ENCODE measurements at places on chromosomes 4 and X. TPM values are rescaled to one million over a fixed set of nuclear protein-coding genes. Genes with fewer than 3 reads are reported as not detected.

GRCh38 chrX:115970718-115971117, 199.8 kb upstream of the AGTR2 start:
- DNase-seq: no peak
- H3K36me3 ChIP-seq: no peaks in the 10 kb centered on the region
- H3K27me3 ChIP-seq: peaks cover 4% of the 10 kb centered on the region
- H3K27ac ChIP-seq: no peak overlapping the region
- no peaks in the 10 kb centered on the region for H3K4me1 ChIP-seq

DNA sequence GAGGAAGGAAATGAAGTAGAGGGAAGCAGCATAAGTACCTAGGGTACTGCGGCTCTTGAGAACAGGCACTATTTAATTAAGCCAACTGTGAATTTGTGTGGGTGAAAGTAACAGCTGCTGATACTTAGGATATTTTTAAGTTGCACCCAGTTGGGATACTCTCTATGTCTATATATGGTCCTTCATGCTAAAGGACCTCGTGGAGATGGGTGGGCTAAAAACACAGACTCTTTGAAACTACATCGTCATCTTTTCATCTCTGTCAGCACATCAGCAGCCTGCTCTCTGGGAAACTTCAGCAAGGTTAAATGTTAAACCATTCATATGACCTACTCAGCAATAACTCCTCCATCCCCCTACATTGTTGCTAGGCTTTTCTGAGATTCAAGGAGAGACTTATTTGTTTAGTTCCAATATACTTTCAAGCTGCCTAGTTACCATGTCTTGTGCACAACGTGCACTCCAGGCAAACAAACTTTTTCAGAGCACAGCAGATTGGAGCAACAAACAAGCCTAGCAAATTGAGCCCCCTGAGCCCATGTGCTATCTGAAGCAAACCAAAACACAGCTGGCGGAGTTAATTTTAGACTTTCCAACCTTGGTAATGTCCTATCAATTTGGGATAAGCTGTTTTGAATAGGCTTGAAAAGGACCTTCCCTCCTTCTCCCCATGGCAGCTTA, 6.2 kb upstream of the MOB1B start:
- DNase-seq: no peak
- H3K36me3 ChIP-seq: no peaks in the 10 kb centered on the region
- no peaks in the 10 kb centered on the region for H3K4me1 ChIP-seq
- no peaks in the 10 kb centered on the region for H3K27me3 ChIP-seq

DNA sequence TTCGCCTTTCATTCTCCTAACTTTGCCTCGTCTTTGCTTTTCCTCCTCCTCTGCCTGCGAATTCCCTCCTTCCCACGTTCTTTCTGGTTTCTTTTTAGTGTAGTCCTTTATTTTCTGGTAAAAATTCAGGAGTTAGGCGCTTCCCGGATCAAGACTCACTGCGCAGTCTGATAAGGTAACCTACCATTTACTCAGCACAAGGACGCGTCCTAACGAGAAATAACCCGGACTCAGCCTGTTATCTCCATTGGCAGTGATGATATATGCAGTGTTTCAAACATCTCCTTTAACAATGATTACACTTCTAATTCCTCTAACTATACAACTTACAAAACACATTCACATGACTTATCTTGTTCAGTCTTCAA, 357 bp upstream of the ETNPPL start:
- no peaks in the 10 kb centered on the region for H3K36me3 ChIP-seq
- peaks cover 58% of the 10 kb centered on the region for H3K27me3 ChIP-seq
- DNase-seq: no peak
- H3K4me1 ChIP-seq: peaks cover 4% of the 10 kb centered on the region
- peak overlapping the region; percentile 71 for H3K4me3 ChIP-seq
- H3K27ac ChIP-seq: no peak overlapping the region

GRCh38 chr4:96102541-96103026, 262.7 kb downstream of the PDHA2 start:
- no peaks in the 10 kb centered on the region for H3K36me3 ChIP-seq
- no peak overlapping the region for H3K27ac ChIP-seq
- H3K4me1 ChIP-seq: no peaks in the 10 kb centered on the region
- H3K4me3 ChIP-seq: no peak overlapping the region

- H3K27me3 ChIP-seq: no peaks in the 10 kb centered on the region
- peak; percentile 68 for DNase-seq
Observed at GRCh38 chrX:48021026-48021900, 14.5 kb downstream of the SPACA5 start.

Gene CNGA1
- total RNA-seq: 0.34 TPM

Gene NR0B1
- total RNA-seq: not detected
